ENCODE measurements at places on chromosomes 6 and 20.

DNA sequence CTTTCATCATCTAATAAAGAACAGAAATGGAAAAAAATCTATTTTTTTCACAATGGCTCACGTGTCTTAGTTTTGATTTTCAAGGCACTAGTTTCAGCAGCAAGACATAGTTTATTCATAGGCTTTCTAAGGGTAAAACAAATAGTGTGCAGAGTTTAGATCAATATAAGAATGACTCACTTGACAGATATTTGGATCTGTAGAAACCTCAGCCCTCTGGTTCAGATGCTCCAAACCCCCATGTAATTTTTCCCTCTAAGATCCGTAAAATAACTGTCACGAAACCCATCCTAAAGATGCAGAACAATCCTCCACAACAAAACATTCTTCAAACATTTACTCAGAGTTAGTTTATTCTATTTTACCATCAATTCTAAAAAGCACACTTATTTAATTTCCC is 43.4 kb downstream of the IYD start:
- DNase-seq = no peak

- DNase-seq = no peak
These were observed 4.6 kb downstream of the FILIP1 start for GRCh38 chr6:75489025-75489424.

- DNase-seq = no peak
These were observed 743 bp downstream of the CMTR1 start for GRCh38 chr6:37433657-37434271.

DNA sequence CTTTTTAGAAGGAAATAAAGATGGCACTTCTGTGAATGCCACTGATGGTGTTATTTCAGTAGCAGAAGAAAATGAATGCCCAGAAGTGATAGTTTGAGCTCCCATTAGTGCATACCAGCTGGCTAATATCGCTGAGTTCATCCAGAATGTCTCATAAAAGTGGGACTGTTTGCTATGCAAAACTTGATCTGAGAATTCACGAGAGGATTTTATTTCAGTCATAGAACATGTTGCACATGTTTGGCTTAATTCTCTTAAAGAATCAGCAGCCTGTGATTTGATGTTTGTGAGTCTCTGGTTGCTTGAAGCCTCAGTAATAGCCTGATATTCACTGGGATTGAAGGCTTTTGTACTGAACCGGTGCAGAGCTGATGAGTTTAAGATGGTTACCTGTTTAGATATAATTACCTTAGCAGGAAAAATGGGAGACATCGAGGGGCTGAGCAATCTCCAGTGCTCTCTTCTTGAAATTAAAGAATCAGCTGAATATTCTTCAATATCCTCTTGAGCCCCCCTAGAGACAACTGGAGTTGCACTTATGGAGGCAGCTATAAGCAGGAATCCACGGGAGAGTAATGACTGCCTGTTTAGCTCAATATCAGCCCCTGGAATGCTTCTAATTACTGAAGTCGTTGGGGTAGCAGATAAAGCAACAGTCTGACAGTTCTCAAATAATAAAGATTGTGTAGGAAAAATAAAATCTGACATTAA is 955.5 kb downstream of the PHF3 start:
- no peak for DNase-seq

GRCh38 chr20:57140416-57140965 is 126.0 kb downstream of the BMP7 start:
- DNase-seq = no peak

GRCh38 chr20:23005776-23006175 is 29.3 kb upstream of the SSTR4 start:
- no peak for DNase-seq

DNA sequence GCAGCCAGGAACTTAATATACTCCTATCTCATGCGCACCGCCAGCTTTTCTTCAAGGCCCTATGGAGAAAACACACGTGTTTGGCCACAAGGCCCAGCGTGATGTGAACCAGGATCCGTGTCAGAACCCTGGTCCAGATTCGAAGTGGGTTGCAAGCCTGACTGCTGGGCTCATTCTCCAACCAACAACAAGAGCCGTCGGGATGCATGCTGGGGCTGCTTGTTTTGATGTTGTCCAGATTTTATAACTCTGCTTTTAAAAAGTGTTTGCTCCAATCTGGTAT is 463 bp upstream of the SLC22A2 start:
- DNase-seq = no peak

GRCh38 chr20:19104186-19104585 is 108.3 kb upstream of the SLC24A3 start:
- no peak for DNase-seq

- DNase-seq = no peak
These were observed 316.2 kb upstream of the NOX3 start for GRCh38 chr6:155771822-155772221.

DNA sequence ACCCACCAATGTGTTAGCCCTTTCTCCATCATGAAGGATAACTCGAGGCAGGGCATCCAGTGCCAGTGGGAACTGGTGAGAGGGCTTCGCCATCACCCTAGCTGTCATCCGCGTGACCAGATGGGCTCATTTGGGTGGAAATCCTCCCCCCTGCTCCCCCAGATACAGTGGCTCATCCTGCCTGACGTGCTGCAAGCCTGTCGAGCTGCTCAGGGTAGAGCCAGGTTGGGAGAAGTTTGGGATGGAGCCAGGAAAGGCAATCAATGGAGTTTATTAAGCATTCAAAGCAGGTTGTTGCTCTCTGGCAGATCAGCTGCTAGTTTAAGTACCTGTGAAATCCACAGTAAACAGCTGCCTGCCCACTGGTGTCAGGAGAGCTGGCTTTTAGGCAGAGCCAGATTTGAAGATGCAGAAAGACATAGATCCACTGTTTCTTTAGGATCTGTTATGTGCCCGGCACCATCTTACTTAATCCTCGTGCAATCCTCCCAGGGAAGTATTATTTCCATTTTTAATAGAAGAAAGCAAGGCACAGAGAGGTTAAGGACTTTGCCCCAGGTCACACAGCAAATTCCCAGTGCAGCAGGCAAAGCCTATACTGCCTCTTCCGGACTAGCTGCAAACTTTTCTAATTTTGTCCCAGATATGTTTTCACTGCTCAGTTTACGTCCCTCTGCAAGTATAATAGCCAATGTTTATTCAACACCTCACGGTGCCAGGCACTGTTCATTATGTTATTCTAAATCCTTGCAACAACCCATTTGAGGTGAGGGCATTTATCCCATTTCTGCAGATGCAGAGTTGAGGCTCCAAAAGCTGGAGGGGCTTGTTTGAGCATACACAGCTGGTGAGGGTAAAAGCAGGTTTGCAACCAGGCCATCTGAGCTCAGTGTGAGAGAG is 54.1 kb upstream of the KCNG1 start:
- DNase-seq = no peak

DNA sequence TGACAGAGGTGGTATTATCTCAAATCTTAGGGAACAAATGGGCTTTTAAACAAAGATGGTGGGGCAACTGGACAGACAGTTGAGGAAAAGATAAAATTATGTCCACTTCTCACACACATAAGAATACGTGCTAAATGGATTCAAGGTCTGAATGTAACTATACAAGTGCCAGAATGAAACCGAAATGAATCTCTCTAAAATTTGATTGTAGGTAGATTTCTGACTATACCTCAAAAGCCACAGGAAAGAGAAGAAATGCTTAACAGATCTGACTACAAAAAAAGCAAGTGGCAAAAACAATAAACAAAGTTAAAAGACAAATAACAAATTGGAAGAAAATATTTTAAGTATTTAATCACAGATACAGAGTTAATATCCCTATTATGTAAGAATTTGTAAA is 182.7 kb upstream of the OLIG3 start:
- DNase-seq = no peak

GRCh38 chr6:22600059-22600458 is 30.7 kb downstream of the HDGFL1 start:
- DNase-seq = no peak

DNA sequence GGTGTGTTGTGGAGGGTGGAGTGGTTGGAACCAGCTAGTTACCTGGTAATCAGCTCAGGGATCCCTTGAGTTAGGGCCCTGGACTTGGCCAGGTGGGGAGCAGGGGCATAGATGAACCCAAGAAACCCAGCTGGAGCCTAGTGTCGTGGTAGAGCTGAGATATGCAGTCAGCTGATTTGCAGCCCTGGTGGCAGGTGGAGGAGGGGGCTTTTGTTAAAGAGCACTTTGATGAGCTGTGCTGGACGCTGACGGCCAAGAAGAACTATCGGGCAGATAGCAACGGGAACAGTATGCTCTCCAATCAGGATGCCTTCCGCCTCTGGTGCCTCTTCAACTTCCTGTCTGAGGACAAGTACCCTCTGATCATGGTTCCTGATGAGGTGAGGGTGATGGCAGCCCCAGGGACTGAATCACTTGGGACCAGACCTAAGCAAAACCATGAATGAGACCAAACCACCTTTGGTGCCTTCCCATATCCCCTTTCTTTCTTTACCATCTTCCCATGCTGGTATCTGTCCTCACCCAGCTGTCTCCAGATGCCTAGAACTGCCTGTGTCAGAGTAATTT is 12.7 kb downstream of the DEF6 start:
- no peak for DNase-seq
